ENCODE measurements at places on chromosomes 5 and 9. TPM values are rescaled to one million over a fixed set of nuclear protein-coding genes. Genes with fewer than 3 reads are reported as not detected.
A peak's percentile ranks its signal among the peaks of the same experiment; 100 is the strongest.

- H3K4me3 ChIP-seq = no peak overlapping the region
- no peak overlapping the region for H3K27ac ChIP-seq
- no peaks in the 10 kb centered on the region for H3K36me3 ChIP-seq
These were observed 46.4 kb upstream of the KDM4C start for GRCh38 chr9:6711403-6711802.

DNA sequence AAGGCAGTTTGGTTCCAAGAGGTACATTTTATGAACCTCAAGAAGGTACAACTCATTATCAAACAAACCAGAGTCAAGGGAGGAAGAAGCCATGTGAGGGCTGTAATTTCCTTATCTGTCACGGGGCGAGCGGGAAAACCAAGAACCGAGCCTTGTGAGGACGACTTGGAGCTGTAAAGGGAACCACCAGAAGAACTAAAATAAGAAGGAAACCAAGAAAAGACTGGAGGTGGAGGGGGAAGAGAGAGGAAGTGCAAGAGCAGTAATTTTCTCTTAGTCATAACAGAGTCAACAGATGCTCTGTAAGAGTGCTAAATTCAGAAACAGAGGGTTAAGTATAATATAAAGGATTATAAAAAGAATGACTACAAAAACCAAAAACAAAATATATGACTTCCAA, 127.1 kb downstream of the DIRAS2 start:
- no peaks in the 10 kb centered on the region for H3K36me3 ChIP-seq
- no peak for DNase-seq
- H3K27me3 ChIP-seq = no peaks in the 10 kb centered on the region
- no peak overlapping the region for H3K27ac ChIP-seq
- H3K4me1 ChIP-seq = no peaks in the 10 kb centered on the region
- no peak overlapping the region for H3K4me3 ChIP-seq

GRCh38 chr5:180611140-180611850, 20.0 kb upstream of the SCGB3A1 start:
- H3K4me3 ChIP-seq = no peak overlapping the region
- no peak for DNase-seq
- H3K27me3 ChIP-seq = no peaks in the 10 kb centered on the region
- no peaks in the 10 kb centered on the region for H3K36me3 ChIP-seq
- no peak overlapping the region for H3K27ac ChIP-seq

The PCAT7 gene
- 0.22 TPM for total RNA-seq

The FAM219A gene
- 15.6 TPM for total RNA-seq

GRCh38 chr5:33850100-33850594, 41.6 kb downstream of the ADAMTS12 start:
- H3K4me3 ChIP-seq = no peak overlapping the region
- H3K4me1 ChIP-seq = no peaks in the 10 kb centered on the region
- DNase-seq = no peak
- H3K27ac ChIP-seq = no peak overlapping the region
- no peaks in the 10 kb centered on the region for H3K36me3 ChIP-seq
- no peaks in the 10 kb centered on the region for H3K27me3 ChIP-seq

DNA sequence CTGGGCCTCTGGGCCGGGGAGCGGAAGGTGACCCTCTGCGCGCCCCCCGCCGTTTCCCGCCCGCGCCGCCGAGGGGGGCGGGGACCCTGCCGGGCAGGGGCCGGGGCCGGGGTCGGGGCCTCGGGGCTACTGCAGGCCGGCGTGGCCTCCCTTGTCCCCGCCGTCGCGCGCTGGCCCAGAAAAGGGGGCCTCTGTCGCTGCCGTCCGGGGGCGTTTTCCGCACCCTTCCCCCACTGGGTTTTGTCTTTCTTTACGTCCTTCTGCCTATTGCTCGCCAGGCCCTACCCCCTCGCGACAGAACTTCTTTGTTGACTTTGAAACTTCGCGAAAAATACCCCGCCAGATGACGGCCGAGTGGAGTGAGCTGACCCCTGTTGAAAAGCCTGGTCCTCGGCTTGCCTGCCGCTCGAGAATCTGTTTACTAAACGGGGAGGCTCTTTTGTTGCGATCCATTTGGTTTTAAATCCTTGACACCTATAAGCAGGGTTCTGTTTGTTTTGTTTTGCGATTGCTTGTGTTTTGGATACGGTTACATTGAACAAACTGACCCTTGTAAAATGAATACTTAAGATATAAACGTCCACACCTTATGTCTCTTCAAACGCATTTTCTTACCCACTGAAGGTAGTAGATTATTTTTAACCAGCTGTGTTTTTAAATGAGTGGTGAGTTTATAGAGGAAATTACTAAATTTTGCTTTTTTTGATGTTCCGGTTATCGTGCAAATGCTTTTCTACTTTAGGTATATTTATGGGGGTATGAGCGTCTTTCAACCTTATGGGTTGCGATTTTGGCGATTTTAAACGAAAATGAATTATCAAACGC, 765 bp downstream of the MARCHF6 start:
- peak; percentile 44 for DNase-seq
- peak overlapping the region; percentile 98 for H3K27ac ChIP-seq
- H3K27me3 ChIP-seq = no peaks in the 10 kb centered on the region

The RXFP3 gene
- total RNA-seq = not detected

GRCh38 chr9:113879911-113880310, 3.8 kb downstream of the ZNF618 start:
- peak overlapping the region; percentile 3 for H3K27ac ChIP-seq
- no peaks in the 10 kb centered on the region for H3K27me3 ChIP-seq
- peaks cover 64% of the 10 kb centered on the region for H3K4me1 ChIP-seq
- no peak overlapping the region for H3K4me3 ChIP-seq

The GPR151 gene
- not detected for total RNA-seq

DNA sequence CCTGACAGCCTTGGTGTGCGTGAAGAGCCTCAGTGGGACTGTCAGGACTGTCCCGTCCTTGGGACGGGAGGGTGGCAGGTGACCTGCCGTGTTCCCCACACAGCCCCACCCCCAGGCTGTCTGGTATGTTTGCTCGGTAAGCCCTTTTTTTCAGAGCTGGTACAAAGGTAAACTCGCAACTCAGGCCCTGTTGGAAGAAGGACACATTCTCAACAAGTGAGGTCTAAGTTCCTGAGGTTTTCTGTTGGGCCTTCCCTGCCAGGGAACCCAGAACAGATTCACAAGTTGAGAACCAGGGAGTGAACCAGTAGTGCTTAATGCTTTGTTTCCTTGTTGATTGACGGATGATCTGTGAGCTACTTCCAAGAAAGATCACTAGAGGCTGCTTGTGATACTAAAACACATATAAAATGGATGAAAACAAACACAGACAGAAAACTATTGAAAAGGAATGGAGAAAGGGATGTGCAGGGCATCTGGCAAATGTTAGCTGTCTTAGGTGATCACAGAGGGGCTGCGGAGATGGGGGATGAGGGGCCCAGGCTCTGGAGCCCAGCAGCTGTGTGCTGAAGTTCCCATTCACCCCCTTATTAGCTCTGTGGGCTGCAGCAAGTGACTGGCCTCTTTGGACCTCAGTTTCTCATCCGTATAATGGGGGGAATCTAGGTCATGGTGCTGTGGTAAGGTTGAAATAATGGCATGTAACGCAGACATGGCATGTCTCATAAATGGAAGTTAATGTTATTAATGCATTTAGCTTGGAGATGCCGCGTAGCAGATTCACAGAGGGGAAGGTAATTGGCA, 2.7 kb downstream of the NDST1 start:
- DNase-seq = no peak
- peak overlapping the region; percentile 91 for H3K27ac ChIP-seq
- H3K4me3 ChIP-seq = no peak overlapping the region

DNA sequence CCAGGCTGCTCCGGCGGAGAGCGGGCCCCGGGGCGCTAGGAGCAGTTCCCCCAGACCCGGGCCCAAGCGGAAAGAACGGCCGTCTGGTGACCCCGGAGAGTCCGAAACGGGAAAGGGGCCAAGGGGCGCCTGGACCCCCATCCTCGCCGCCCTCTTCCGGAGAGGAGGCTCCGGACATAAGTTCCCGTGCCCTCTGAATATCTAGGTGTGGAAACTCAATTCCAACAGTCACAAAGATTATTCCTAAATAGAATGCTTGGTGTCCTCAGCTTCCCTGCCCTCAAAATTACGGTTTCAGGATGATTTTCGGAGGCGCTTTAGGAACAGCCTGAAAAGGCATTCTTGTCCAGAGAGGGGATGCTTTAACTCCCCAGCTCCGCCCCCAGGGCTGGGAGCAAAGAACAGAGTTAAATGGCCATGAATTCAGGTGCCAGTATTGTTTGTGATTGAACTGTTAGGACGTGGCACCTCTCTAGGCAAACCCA, 681 bp upstream of the LHFPL2 start:
- no peaks in the 10 kb centered on the region for H3K36me3 ChIP-seq
- peaks cover 20% of the 10 kb centered on the region for H3K4me1 ChIP-seq
- H3K27ac ChIP-seq = peak overlapping the region; percentile 97
- H3K27me3 ChIP-seq = no peaks in the 10 kb centered on the region
- DNase-seq = no peak
- H3K4me3 ChIP-seq = peak overlapping the region; percentile 90
